ENCODE measurements at places on chromosomes 1 and 21. TPM values are rescaled to one million over a fixed set of nuclear protein-coding genes. Genes with fewer than 3 reads are reported as not detected.

DNA sequence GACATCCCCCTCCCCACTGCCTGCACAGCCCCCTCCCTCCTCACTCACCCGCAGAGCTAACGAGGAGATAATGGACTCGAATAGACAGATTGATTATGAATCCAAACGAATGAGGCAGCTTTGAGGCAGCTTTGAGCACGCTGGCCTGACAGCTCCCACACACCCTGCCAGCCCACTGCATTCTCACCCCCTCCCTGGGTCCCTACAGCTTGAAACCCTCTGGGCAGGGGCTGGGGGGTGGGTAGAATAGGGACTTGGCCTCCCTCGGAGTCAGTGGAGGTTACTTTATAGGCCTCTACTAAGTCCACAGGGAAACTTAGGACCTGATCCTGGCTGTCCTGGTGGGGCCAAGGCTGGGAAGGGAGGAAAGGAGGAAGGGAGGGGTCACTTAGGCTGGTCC, 1.9 kb downstream of the NTRK1 start:
- peak; percentile 40 for DNase-seq

GRCh38 chr1:16235944-16236510, 956 bp downstream of the CPLANE2 start:
- DNase-seq: peak; percentile 51

- no peak for DNase-seq
Measured at GRCh38 chr1:14742181-14742980, 143.9 kb downstream of the KAZN start.

GRCh38 chr1:226762055-226762454, 23.0 kb upstream of the ITPKB start:
- DNase-seq: no peak

Gene PALMD
- total RNA-seq: 3.5 TPM

Gene CLCC1
- 46.9 TPM for total RNA-seq

DNA sequence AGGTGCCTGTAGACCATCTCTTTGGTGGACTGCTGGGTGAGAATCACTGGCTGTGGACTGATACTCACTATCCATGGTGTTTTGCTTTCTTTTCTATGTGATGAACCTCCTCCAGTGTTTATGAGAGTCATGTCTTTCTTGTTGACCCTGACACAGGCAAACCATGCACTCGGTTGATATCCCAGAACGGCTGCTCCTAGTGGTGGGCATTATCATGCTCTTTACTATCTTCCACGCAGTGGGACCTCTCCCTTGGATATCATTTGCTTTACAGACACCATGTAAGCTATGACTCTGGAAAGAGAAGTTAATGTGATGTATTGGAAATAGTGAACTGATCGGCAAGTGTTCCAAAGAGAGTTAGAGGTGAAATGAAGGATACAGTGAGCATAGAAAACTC, 1455.6 kb downstream of the BRINP3 start:
- DNase-seq: no peak

Gene TEDDM1
- not detected for total RNA-seq

DNA sequence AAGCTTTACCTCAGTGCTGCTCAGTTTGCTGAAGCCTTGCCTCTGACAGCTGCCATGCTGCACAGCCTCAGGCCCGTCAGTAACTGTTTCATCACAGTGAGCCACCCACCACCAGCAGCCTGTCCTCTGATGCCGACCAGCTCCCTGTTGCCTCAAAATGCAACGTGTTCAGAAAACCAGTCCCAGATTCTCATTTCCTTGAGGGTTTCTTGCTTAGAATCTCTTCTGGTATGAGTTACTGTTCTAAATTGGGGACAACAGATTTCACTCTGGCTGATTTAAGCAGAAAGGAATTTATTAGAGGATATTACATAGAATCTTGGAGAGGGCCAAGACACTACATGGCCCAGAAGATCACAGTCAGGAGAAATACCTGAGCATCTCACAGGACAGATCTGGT, 11.0 kb downstream of the UBL4B start:
- no peak for DNase-seq

Gene GPR61
- total RNA-seq: not detected

Gene MIXL1
- total RNA-seq: not detected

- no peak for DNase-seq
Measured at GRCh38 chr21:38424305-38425019, 73.8 kb downstream of the ERG start.

Gene KCNAB2
- 14.7 TPM for total RNA-seq

DNA sequence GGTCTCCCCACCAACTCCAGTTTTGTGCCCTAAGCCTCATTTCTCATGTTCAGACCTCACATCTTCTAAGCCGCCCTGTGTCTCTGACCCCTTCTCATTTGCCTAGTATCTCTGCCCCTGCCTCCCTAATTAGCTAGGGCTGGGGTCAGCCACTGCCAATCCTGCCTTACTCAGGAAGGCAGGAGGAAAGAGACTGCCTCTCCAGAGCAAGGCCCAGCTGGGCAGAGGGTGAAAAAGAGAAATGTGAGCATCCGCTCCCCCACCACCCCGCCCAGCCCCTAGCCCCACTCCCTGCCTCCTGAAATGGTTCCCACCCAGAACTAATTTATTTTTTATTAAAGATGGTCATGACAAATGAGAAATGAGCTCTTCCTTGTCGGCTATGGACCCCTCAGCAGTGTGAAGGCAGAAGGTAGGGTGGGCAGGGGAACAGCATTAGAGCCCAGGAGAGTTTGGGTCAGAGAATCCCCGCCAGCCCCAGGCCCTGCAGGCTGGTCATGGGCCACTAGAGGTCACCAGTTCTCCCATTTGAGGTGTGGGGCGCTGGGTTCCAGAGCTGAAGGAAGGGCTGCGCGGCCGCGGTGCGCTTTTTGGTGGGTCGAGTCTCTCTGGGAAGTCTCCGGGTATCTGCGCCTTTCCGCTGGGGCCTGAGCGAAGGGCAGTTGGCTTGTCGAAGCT, 11.5 kb downstream of the ADAMTSL4 start:
- peak; percentile 93 for DNase-seq
